ENCODE measurements at places on chromosomes 1 and 21.

DNA sequence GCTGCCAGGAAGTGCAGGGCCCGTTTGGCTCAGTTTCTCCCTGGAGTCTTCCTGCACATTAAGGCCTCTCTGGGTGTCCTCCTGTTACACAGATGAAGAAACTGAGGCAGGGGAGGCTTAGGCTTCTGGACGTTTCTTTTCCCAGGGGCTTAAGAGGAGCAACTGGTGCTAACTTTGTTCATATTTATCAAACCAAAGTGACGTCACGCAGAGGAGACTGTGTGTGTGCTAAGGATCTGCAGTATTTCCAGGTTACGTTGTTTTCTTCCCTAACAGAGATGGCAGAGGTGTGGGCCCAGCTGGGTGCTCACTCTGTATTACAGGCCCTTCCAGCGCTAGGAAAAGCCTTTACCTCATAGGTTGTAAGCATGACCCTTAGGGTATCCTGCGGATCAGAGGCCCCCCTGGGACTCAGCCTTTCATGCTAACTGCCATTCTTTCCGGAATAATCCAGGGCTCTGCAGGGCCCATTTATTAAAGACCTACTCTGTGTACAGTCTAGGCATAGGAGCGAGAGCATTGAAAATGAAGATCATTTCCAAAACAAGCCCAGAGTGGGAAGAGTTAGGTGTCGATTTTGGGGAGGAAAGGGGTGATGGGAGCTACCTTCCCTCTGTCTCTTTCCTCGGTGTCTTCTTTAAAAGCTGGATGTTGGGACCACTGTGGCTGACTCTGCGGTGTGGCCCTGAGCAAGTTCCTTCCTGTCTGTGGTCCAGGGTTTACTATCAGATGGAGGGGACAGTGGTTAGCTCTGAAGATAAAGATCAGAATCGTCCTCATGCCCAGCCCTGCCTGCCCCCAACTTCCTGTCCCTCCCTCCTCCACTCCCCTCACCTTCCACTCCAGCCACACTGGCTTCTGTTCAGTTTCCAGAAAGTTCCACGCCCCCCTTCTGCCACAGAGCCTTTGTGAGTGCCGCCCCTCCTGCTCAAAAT, 4.6 kb downstream of the AGTRAP start:
- DNase-seq = no peak

DNA sequence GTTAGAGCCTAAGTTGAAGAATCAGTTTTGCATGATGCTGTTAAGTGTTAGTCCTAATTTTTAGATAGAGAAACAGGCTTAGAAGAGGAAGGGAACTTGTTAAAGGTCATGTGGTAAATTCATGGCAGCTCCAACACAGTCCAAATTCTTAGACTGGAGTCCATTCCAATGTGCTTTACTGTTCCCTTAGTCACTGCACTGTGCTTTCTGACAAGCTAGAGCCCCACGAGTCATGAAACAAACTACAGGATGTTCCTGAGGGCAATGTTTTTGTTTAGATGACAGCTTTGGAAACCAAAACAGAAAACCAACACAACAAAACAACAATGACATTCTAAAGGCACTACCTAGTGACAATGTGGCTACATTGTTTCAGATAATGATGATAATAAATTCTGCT, 23.1 kb upstream of the RGS4 start:
- DNase-seq = no peak

DNA sequence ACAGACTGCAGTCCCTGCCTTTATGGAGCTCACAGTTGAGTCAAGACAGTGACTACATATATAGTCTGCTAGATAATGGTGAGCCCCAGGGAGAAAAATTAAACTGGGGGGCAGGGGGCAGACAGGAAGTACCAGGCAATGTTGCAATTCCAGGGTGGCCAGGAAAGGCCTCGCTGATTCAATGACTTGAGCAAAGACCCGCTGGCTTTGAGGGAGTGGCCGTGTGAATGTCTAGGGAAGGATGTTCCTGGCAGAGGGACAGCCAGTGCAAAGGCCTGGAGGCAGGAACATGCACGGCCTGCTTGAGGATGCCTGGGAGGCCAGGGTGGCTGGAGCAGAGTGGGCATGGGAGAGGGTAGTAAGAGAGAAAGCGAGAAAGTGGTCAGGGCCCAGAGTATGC, 23.0 kb upstream of the EPHA8 start:
- DNase-seq = no peak

DNA sequence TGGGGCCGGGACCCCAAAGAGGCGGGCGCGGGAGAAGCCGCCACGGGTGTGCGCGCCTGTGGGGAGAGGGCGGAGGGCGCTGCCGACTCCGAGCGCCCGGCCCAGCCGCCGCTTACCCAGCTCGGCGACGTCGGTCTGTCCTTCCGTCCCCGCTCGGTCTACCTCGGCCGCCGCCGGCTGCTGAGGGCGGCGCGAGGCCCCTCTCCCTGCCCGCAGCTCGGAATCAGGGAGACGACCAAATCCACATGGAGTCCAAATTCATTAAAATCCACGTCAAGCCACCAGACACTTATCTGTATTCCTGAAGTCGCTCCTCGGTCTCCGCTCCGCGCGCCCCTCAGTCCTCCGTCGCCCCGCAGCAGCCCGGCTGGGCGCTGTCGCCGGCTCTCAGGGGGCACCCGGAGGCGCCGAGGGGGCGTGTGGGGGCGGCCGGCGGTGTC, 637 bp downstream of the PLXNA2 start:
- no peak for DNase-seq

- DNase-seq = no peak
Measured at GRCh38 chr1:203057911-203058675, 27.7 kb downstream of the MYOG start.

- no peak for DNase-seq
Measured at GRCh38 chr21:23899561-23899960, 1707.7 kb downstream of the MRPL39 start.

- DNase-seq = no peak
Measured at GRCh38 chr1:14827870-14828269, 229.4 kb downstream of the KAZN start.

GRCh38 chr1:85464497-85465098, 361 bp downstream of the DDAH1 start:
- DNase-seq = no peak

- DNase-seq = peak; percentile 81
Measured at GRCh38 chr1:52296345-52296744, 69.7 kb downstream of the CC2D1B start.

DNA sequence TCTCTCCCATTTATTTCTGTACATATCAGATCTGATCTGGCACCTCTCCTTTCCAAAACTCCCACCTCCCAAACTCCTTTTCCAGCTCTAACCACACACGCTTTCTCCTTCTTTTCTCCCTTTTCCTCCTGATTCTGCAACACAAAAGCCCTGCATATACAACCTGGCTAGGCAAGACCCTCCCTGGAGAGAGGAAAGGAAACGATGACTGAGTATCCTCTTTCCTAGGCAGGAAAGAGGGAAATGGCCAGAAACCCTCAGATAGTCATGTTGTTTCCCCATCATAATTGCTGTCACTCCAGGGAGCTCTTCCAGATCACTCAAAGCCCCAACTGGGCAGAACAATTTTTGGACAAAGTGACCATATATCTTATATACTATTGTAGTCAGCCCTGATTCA, 32.3 kb upstream of the PRELP start:
- no peak for DNase-seq

- no peak for DNase-seq
Measured at GRCh38 chr1:27393641-27394281, 1.3 kb downstream of the GPR3 start.

- DNase-seq = no peak
Measured at GRCh38 chr1:14996133-14997050, 157.2 kb upstream of the TMEM51 start.

DNA sequence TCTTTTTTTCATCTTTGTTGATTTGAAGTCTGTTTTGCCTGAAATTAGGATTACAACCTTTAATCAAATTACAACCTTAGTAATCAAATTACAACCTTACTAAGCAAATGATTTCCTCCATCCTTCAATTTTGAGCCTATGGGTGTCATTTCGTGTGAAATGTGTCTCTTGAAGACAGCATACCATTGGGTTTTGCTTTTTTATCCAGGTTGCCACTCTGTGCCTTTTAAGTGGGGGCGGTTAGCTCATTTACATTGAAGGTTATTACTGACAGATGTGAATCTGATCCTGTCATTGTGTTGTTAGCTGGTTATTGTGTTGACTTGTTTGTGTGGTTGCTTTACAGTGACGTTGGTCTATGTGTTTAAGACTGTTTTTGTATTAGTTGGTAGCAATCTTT, 74.8 kb upstream of the BCL9 start:
- DNase-seq = no peak

DNA sequence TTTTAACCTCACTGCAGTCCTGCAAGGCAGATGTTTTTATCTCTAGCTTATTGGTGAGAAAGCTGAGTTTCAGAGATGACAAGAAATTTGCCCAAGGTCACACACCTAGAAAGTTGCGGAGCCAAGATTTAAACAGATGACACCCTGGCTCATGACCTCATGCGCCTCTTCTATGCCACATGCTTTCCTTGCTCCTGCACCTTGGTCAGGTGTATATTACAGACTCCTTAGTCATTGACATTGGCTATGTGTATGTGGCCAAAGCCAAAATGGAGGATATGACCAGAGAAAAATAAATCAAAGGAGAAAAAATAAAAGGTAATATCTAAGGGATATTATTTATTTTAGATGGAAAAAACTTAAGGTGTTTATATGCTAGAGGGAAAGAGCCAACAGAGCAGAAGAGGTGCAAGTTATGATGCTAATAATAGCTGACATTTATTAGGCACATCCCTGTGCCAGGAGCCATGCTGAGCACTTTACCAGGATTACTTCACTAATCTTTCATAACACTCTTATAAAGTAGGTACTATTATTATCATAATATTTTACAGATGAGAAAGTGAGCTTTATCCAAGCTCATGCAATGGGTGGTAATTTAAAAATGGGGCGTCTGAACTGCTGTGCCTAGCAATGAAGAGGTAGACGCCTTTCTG, 13.8 kb upstream of the MYOC start:
- DNase-seq = no peak

GRCh38 chr1:3847081-3847480, 9.9 kb downstream of the CEP104 start:
- no peak for DNase-seq

GRCh38 chr1:157519451-157519850, 32.9 kb downstream of the FCRL5 start:
- DNase-seq = no peak

GRCh38 chr1:226675715-226676357, 63.2 kb downstream of the ITPKB start:
- no peak for DNase-seq

DNA sequence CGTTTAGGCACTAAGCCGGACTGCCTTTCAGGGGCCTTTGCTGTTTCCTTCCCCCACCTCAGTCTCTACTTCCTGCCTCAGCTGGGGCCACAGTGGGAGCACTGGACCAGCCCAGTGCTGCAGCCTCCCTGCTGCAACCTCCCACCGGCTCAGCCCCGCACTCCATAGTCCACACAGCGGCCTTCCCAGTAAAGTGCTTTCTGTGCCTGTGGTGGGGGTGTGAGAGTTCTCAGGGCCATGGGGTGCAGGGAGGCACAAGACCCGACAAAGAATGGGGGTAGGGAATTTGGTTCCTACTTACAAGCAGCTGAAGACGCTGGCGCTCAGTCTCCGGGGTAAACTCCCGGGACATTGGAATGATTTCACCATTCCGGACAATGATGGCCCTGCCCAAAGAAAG, 3.5 kb downstream of the PPM1J start:
- DNase-seq = no peak

DNA sequence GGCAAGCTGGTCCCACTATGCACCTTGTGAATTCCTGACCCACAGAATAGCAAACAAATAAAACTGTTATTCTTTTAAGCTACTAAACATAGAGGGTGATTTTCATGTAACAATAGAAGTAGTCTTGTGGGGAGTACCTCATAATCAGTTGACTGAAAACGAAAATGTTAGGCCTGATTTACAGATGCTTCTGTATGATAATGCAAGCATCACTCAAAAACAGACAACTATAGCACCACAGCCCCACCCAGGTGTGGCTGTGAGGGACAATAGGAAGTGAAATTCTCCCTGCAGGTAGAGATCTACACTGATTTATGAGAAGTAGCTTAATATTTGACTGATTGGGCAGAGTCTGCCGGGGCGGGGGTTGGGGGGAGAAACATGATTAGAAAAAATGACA, 26.5 kb upstream of the KRTAP19-8 start:
- DNase-seq = no peak

DNA sequence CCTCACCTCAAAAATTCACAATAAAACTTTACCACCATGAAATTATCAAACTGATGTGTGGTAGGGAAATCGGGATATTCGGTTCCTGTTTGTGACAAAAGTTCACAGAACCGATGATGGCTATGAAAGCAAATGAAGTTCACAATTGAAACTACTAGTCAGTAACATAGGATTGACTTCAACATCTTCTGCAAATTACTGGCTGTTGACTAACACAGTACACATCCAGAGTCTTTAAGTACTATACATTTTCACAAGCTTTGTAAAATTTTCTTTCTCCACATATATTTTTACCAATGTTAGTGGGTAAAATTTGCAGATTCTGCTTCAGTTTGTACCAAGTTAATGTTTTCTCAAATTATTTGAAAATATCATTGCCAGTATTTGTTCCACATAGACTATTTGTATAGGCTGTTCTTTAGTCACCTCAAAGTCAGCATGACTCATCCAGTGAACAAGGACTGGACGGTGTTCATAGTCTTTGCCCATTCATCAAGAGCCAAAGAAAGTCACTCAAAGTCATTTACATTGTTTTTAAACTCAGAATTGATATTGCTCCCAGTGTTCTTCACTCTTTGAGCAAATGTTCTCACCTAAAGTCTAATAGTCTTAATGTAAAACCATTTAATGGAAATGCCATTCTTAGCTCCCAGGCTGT, 213.4 kb downstream of the USP25 start:
- DNase-seq = no peak

DNA sequence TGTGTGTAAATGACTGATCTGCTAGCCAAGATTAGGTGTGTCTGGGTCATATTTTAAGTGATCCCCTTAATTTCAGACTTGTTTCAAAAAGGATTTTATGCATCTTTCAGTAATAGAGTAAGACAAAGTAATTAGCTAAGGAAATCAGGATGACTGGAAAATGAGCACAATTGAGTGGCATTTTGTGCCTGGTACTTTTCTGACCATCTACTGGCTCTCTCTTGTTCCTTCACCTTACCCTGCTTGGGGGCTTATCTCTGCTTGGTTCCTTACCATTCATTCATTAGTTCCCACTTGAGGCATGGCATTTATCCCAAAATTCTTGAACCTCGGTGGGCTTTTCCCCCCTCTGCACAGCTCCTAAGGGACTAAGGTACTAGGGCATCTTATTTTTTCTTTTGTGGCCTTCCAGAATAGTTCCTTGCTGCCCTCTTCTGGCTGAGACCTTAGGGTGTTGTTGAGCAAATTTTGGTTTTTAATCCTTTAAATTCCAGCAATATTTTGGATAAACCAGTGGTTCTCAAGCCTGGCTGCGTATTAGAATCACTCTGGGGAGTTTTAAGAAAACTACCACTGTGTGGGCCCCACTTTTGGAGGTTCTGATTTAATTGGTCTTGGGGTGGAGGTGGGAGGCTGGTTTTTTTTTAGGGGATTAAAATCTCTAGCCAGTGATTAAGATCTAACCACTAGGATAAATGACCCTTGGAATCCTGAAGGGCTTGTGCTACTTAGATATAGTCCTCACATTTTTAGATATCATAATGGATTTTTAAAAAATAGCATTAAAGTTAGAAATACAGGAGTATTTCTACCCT, 50.8 kb downstream of the HS2ST1 start:
- no peak for DNase-seq

- no peak for DNase-seq
Measured at GRCh38 chr1:15236321-15236721, 10.7 kb upstream of the FHAD1 start.

Data from LNCaP clone FGC (cell line).